Activated CD8-positive, alpha-beta memory T cell treated with anti-CD3 and anti-CD28 coated beads, Interleukin-2, amount 10 ng/mL, durations not matched to agents 7 days and 5 days (primary cell): ENCODE measurements at places on chromosomes 6 and 20. TPM values are rescaled to one million over a fixed set of nuclear protein-coding genes. Genes with fewer than 3 reads are reported as not detected.

DNA sequence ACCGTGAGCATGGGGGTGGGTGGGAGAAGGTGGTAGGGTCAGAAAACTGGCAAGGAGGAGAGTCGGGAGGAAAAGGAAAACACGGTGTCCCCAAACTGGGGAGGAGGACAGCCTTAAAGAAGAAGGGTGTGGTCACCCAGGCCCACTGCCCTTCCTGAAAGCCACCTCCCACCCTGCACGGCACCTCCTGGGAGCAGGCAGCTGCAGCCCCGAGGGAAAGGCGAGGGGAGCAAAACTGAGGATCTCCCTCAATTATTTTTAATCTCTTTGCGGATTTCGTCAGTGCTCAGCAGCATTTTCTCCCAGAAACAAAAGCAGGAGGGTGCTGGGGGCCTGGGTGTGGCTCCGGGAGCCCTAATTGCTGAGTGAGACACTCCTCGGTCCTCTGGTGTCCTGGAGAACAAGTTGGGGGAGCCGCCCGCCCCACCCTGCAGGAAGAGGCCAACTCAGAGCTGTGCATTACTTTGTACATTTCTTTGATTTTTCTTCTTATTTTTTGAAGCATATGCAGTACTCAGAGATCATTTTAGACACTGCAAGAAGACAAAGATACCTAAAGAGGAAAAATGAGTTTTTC lies 56.4 kb downstream of the RIOK1 start:
- H3K27me3 ChIP-seq = peaks cover 5% of the 10 kb centered on the region
- H3K27ac ChIP-seq = no peak overlapping the region
- H3K4me1 ChIP-seq = no peaks in the 10 kb centered on the region
- no peak overlapping the region for H3K4me3 ChIP-seq
- H3K36me3 ChIP-seq = no peaks in the 10 kb centered on the region

DNA sequence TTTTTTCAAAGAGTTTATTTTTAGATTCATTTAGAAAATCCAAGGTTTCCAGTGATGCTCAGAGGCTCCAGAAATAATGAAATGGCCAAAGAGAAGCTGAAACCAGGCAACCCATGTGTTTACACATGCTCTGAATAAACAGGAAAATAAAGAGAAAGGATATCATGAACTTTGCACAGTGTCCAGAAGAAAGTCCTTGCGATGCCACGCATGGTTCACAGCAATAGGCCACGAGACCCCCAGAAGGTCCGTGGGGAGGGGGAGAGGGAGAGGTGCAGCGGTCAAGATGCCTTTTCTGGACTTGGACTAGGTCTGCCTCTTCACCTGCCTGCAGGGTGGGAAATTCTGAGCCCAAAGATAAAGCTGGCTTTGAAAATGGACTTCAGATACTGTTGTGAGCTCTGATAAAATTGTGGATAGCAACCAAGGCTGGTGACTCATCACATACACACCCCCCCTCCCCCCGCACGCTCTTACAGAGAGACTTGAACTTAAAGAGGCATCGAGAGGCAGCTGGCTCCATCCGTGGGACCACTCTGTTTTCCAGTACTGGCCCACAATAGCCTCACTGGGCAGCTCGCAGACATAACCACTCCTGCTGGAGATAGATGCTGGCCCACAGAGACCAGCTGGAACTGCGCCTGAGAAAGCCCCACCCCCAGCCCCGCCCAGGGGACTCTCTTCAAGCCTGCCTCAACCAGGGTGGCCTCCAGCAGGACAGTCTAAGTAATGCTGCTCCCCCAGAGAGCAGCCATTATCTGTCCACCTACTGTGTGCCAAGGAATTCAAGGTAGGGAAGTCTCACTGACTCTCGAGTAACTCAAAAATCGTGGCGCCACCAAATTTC lies 21.2 kb upstream of the NFATC2 start:
- H3K4me3 ChIP-seq = no peak overlapping the region
- H3K27ac ChIP-seq = no peak overlapping the region
- H3K36me3 ChIP-seq = no peaks in the 10 kb centered on the region
- H3K4me1 ChIP-seq = peaks cover 24% of the 10 kb centered on the region
- DNase-seq = no peak
- peaks cover 73% of the 10 kb centered on the region for H3K27me3 ChIP-seq

DNA sequence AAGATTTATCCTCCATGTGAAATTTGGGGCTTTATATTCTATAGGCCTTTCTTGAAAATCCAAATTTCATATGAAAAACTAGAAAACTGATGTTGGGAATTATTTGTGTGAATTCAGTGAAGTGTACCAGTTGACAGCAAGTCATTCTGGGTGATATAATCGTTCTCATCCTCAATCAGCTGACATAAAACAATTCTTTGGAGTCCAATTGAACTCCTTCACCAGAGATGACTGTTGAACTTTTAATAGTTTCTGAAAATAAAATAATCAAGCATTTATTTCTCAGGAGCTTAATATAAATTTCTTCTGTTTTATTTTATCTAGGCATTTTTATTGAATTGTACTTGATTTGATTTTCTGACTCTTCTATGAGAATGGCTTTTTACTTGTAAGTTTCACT lies 92.6 kb downstream of the ADGRB3 start:
- no peaks in the 10 kb centered on the region for H3K36me3 ChIP-seq
- no peak for DNase-seq
- no peak overlapping the region for H3K4me3 ChIP-seq
- H3K4me1 ChIP-seq = no peaks in the 10 kb centered on the region
- no peak overlapping the region for H3K27ac ChIP-seq

DNA sequence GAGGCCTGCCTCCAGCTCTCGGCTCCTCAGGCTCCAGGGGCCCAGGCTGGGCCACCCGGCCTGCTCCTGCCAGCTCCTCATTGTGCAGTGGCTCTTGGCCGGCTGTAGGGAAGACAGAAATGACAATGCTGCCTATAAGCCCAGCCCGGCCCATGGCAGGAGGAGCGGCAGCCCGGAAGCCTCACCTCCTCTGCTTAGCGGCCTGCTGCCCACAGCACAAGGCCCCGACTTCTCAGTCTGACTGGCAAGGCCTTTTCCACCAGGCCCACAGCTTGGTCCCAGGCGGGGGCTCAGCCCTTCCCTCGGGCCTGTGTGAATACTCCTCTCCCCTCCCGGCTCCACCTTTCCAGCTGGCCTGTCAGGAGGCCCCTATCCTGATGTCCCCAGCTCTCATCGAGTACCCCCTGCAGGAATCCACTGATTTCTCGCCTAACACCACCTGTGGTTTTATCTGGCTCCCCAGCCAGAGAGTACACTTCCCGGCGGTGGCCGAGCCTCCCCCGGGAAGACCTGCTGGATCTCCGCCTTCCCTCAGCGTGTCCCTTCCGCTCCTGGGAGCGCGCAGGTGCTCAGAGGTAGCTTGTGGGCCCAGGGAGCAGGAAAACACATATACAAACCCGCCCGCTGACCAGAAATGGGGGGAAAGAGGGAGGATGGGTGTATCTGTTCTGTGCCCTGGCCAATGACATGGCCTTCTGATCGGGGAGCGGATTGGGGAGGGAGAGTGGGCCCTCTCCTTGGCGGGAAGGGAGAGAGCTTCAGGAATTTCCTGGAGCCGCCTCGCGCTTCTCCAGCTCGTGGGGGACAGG lies 963 bp downstream of the DDRGK1 start:
- DNase-seq = peak; percentile 76
- peaks cover 10% of the 10 kb centered on the region for H3K4me1 ChIP-seq
- peaks cover 19% of the 10 kb centered on the region for H3K36me3 ChIP-seq
- peak overlapping the region; percentile 98 for H3K27ac ChIP-seq

DNA sequence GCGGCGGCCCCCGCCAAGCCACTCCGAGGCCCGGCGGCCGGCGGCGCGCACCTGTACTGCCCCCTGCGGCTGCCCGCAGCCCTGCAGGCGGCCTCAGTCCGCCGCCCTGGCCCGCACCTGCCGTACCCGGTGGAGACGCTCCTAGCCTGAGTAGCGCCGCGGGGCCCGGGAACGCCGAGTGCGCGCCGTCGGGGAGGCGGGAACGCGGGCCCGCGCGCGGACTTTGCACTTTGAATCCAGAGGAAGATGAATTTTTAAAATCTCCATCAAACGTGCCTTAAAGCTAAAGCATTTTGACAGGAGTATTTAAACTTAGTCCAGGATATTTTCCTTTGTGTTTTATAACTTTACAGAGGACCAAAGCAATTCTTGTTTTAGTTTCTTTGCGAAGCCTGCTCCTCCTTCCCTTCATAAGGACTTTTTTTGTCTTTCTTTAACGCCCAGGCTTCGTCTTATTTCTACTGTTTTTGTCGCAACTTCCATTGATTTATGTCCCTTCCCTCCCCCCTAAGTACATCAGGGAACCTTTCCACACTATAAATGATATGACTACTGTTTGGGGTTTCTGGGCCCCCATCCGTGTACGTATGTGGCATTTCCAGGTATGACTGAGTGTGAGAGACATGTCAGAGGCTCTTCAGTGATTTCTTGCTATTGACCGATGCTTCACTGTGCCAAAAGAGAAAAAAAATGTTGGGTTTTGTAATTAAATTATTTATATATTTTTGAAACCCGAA lies 2.0 kb downstream of the FOXQ1 start:
- H3K4me1 ChIP-seq = peaks cover 20% of the 10 kb centered on the region
- DNase-seq = no peak
- H3K4me3 ChIP-seq = peak overlapping the region; percentile 2
- H3K27me3 ChIP-seq = peaks cover 63% of the 10 kb centered on the region
- H3K36me3 ChIP-seq = peaks cover 3% of the 10 kb centered on the region

DNA sequence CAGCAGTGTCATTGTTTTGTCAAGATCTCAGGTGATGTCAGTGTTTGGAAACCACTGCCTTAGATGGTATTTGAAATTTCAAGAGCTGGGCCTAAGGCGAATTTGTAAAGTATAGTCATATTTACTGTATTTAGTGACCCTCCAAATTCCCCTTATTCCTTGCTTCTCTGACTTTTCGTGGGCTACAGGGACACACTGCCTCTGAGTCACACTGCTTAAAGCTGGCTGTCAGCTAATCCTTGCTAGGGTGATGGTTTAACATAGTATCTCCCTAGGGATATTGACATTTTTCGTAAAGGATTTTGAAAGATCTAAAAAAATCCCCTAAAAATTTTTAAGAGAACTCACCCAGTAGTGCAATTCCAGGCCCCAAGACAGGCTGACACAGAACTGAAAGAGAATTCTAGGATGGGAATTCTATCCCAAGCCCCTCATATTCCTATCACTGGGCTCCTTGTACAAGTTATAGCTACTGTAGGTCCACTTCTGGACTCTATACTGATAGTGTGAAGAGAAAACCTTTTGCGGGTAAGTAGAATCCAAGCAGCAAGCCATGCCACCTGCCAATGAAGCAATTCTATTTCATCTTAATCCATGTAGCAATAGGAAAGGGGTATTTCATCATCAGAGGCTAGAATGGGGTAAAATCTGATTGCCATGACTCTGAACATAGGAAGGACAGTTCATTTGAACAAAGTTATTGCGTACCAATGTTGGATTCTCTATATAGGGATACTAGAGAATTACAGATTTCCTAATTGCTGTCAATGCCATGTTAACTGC lies 4.3 kb downstream of the BMP6 start:
- H3K27ac ChIP-seq = no peak overlapping the region
- H3K36me3 ChIP-seq = no peaks in the 10 kb centered on the region
- H3K27me3 ChIP-seq = peaks cover 82% of the 10 kb centered on the region
- H3K4me3 ChIP-seq = no peak overlapping the region

DNA sequence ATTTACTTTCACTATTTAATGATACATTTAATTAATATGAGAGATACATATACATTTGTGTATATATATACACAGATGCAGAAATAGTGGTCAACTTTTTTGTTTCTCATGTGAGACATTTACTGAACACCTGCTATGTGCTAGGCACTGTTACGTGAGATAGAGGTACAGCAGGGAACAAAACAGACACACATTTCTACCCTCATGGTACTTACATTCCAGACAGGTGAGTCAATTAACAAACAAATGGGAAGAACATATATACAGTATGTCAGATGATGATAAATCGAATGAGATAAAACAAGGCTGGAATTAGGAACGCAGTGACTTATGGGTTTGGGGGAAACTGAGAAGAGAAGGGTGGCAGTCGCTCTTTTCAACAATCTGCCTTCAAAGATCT lies 5.1 kb downstream of the TFB1M start:
- no peak for DNase-seq
- H3K27ac ChIP-seq = no peak overlapping the region
- H3K36me3 ChIP-seq = peaks cover 55% of the 10 kb centered on the region
- H3K4me3 ChIP-seq = no peak overlapping the region

DNA sequence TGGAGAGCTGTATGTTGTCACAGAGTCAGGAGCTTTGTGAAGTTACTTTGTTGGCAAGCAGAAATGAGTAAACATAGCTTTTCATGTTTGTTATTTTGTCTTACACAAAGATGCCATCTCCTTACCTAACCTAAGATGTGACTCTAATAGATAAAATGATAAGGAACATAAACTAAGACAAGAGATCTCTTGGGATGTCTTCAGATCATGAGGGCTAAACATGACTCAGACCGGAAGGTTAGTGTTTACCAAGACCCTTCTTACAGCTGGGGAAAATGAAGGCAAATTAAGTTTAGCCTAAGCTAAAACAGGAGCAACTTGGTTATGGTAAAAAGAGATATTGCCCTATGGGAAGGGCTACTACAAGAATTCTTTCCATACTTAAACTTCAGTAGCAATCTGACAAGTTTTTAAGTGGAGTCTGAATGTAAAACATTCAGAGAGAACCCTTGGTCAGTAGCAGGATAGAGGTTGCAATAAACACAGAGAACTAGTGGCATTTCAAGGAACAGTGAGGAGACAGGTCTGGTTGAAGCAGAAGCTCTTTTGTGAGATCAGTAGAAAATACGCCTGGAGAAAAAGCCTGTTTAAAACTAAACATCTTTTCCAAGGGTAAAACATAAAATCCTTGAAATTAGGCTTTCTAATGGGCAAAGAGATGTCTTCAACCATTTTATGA lies 29.9 kb downstream of the SGK1 start:
- no peak for DNase-seq
- no peaks in the 10 kb centered on the region for H3K27me3 ChIP-seq
- peak overlapping the region; percentile 78 for H3K27ac ChIP-seq
- no peak overlapping the region for H3K4me3 ChIP-seq

MOCS1 gene
- total RNA-seq = not detected

TFAP2C gene
- not detected for total RNA-seq
